A549 treated with CpdA at 1 μM for 4 hours (cell line): ENCODE measurements at places on chromosomes 5 and 9. TPM values are rescaled to one million over a fixed set of nuclear protein-coding genes. Genes with fewer than 3 reads are reported as not detected.

TRPM6 gene
- 1.1 to 1.6 TPM (median 1.2 TPM) in 5 replicates for total RNA-seq

TTC23L gene
- 0.22 TPM in 1 of 5 replicates, not detected in the others for total RNA-seq

ANKRD20A1 gene
- total RNA-seq, result 0.28 to 1.9 TPM (median 0.84 TPM) in 5 replicates

AJM1 gene
- 3.1 to 4.3 TPM (median 4.0 TPM) in 5 replicates for total RNA-seq

SLC25A48 gene
- 0.13 to 0.17 TPM in 2 of 5 replicates, not detected in the others for total RNA-seq

PROB1 gene
- 0.27 to 0.33 TPM (median 0.31 TPM) in 5 replicates for total RNA-seq
